ENCODE measurements at places on chromosomes 13 and 19.

DNA sequence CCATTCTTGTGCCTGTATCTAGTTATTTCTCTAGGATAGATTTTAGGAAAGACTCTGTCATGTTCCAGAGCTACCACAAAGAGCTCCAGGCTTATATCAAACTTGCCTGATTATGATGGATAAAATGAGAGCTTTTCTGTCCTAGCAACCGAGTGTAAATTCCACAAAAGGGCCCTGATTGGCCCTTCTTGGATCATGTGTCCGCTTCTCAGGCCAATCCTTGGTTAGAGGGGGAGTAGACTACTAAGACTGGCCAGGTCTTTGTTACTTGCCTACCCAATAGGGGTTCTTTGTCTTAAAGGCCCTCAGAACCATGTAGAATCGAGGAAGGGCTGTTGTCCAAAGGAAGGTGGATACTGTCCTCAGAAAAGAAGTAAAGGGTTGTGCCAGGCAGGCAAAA lies 2.4 kb downstream of the DHX34 start:
- peak; percentile 44 for DNase-seq

DNA sequence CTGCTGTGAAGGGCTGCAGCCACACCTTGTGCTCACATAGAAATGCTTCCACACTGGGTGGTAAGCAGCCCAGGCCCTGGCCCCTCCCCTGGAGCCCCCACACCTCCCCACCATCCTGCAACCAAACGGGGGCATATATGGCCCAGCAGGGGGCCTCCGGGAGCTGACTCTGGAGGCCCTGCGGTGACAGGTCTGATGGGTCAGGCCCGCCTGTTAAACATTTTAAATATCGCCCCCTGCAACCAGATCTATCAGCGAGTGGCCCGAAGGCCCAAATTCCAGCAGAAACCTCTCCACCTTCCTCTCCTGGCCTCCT lies 48.0 kb upstream of the KATNAL1 start:
- no peak for DNase-seq

DNA sequence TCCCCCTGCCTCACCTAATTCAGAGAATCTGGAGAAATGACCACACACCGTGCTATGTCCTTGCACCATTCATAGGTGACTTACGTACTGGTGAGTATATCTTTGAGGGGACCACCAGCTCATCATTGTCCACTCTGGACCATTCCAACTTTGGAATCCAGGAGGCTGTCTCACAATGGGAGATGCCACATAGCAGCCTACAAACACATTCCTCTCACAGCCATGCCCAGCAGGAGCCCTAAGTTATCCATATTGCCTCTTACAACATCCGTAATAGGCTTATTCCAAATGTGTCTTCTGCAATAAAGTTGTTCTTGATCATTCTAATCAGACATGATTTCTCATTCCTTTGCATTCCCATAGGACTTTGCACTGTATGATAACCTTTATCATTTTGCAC lies 436.7 kb downstream of the EFNB2 start:
- DNase-seq = no peak

DNA sequence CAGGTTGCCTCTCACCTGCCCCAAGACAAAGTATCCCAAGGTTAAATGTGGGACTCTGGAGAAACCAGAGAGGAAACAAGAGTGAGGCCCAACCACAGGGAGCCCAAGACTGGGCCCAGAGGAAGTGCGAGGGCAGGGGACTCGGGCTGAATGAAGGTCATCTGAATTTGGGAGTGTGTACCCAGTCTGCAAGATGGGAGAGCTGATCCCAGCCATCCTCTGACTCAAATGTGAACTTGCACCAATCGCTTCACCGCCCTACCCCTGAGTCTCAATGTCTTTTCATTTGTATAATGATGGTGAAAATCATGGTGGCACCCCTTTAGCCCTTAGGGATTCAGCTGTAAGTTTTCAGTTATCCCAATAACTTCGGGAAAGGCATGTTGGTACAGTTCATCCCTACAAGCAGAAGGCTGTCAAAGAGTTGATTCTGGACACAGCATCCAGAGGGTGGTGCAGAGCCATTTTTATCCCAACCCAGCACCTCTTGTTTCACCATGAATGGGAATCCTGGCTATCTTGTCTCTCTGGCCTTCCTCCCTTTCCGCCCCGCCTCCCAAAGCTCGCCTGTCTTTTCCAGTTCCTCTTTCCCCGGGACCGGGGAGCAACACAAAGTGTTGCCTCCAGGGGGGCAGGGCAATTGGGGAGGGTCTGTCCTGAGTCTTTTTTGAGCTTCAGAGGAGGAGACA lies 123.4 kb downstream of the NUFIP1 start:
- DNase-seq = no peak

DNA sequence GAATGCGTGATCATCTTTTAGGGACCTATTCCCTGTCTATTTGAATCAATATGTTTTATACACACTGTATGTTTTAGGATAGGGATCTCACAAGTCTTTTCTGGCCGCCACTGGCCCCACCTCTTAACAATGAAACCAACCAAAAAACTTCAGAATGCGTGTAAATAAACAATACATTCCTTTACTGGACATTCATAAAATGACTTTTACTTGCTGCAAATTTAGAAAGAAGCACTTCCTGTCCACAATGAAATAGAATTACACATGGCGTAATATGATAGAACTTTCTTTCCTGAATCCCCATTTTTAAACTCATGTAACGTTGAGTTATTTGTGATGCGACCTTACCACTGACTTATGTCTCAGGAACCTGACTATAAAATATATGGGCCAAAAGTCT lies 233.6 kb downstream of the SLITRK6 start:
- DNase-seq = no peak

DNA sequence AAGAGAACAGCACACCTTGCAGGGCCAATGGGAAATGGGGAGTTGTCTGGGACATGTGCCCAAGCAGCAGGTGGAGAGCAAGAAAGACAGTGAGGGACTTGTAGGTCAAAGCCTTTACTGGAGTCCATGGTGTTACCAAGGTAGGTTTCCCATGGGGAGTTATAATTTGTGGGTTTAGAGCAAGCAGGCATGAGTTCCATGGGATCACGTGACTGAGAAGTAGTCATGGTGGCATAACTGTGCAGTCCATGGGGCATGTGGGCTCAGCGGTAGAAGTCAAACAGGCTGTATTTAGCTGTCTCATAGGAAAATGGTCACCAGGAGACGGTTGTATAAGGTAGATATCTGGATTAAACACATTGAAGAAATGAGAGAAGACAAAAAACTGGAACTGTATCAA lies 715.1 kb downstream of the SLITRK1 start:
- DNase-seq = no peak

DNA sequence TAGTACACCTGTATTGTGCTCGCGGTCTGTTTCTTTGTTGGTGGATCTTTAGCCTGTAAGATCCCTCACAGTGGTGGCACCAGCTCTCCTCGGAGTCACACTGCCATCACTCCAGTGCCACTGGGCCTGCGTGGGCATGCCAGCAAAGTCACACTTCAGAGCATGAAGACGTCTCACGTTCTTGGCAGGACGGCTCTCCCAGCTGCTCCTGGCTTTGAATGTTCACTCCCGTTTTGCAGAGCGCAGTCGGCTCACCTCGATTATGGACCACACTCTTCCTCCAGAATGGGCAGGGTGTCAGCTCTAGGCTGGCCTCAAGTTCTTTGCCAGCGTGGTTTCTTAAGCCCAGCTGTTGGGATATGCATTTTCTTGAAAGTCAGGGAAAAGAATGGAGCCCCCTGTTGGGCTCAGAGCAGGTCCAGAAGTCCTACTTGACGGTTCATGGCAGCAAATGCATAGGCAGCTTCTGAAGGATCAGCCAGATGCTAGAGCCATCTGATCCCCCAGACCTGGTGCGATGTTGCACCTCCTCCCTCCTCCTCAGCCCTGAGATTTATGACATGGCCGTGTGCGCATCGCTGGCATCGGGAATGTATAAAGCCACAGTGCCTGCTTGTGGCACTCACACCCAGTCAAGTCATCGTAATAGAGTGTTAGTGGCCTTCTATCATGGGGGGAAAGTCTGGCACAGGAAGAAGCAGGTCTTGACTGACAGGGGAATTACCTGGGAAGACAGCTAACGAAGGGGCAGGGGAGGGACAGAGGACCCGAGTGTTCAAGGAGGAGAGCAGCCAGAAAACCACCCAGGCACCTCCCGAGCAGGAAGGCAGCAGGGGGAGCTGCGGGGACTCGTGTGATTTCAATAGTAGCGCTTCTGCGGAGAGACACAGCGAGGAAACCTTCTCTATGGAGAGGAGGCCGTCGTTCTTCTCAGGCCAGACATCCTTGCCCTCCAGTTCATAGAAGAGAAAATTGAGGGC lies 40.2 kb upstream of the NPAS1 start:
- no peak for DNase-seq

DNA sequence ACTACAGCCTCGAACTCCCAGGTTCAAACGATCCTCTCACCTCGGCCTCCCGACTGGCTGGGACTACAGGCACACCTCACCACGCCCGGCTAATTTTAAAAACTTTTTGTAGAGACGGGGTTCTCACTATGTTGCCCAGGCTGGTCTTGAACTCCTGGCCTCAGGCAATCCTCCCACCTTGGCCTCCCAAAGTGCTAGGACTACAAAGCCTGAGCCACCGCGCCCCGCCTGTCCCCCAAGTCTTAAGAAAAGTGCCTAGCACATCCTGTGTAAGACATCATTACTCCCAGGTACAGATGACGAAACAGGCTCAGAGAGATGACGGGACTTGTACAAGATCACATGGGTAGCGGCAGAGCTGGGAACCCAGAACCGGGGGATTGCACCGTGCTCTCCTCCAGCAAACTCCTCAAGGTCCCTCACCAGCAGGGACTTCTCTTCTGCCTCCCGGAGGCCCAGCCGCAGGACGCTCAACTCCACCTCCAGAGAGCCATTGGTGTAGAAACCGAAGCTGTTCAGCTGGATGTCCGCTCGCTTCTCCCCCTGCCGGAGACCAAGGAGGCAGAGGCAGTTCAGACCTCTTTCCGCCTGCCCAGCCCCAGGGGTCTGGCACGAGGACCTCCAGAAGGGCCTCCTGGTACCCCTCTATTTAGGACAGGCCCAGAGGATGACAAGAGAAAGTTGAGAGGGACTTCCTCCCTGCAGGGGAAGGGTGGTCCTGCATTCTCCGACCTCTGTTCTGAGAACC lies 1.0 kb downstream of the GPR108 start:
- peak; percentile 91 for DNase-seq

- peak; percentile 37 for DNase-seq
These were observed 25.7 kb downstream of the CRYL1 start for GRCh38 chr13:20499986-20500385.

DNA sequence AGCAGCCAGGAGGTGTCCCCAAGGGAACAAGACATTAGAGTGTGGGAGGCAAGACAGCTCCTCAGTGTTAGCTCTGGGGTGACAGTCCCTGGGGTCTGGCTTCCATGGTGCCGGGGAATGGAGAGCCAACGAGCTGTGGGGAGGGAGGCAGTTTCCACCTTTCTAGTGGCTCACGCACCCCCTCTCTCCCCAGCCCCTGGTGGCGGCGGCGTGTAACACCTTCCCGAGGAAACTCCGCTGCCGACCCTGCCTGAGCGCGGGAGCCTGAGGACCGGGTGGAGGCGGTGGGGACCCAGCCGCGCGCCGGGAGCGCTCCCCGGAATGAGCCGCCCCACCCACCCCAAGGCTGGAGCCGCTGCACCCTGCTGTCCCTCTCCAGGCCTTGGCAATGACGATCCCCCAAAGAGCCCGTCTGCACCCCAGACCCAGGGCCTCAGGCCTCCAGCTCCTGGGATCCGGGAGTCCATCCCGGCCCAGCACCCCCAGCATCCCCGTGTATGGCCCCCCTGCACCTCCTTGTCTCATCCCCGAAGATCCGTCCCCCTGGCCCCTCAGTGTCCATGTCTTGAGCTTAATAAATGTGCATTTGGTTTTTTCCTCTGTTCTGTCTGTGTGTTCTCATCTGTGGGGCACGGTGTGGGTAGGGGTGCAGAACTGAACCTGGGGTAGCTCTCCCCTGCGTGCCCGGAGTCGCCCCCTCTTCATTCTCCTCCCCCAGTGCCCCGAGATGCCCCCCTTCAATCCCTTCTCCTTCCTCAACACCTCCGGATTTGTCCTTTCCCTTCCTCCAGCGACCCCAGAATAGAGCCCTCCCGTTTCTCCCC lies 622 bp upstream of the FXYD5 start:
- DNase-seq = peak; percentile 34

- DNase-seq = peak; percentile 44
These were observed 64.9 kb downstream of the KL start for GRCh38 chr13:33080972-33081590.

DNA sequence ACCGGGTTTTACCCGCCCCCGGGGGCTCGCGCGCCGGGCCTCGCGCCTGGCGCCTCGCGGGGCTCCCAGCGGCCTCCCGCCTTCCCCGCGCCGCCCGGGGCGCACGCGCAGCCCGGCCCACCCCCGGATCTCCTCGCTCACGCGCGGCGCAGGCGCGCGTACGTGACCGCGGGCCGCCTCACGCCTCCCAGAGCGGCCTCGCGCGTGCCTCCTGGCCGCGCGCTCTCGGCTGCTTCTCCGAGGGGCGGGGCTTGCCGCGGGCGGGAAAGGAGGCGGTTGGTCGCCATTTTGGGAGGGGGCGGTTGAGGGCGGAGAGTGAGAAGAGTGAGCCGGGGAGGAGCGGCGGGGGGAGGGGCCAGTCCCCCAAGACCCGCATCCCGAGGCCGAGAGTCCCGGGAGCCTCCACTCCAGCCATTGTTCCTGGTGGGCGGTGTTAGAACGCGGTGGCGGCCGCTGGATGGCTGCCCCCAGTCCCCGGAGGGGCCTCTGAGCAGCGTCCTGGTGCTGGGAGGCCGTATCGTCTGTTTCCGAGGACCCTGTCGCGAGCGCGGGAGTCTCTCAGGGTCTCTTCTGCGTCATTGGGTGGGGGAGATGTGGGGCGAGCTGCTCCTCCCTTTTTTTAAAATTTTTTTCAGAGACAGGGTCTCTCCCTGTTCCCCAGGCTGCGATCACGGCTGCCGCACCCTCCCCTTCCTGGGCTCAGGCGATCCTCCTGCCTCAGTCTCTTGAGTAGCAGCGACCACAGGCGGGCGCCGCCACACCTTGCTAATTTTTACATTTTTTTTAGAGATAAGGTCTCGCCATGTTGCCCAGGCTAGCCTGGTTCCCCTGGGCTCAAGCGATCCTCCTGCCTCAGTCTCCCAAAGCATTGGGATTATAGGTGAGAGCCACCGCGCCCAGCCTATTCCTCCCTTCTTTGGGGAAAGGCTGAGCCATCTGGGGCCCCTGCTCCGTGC lies at the start of gene ZNF541:
Gene ZNF541, minus strand, starts transcription at position 78 of the 956 bp plus-strand sequence. CDS start 17,292 bp downstream, outside the sequence.
- DNase-seq = peak; percentile 35

- no peak for DNase-seq
These were observed 19.2 kb upstream of the ZNF175 start for GRCh38 chr19:51551673-51552432.
